ENCODE measurements at places on chromosomes 5 and 9.

GRCh38 chr9:120212153-120212852, 367.7 kb downstream of the CDK5RAP2 start:
- DNase-seq: no peak

DNA sequence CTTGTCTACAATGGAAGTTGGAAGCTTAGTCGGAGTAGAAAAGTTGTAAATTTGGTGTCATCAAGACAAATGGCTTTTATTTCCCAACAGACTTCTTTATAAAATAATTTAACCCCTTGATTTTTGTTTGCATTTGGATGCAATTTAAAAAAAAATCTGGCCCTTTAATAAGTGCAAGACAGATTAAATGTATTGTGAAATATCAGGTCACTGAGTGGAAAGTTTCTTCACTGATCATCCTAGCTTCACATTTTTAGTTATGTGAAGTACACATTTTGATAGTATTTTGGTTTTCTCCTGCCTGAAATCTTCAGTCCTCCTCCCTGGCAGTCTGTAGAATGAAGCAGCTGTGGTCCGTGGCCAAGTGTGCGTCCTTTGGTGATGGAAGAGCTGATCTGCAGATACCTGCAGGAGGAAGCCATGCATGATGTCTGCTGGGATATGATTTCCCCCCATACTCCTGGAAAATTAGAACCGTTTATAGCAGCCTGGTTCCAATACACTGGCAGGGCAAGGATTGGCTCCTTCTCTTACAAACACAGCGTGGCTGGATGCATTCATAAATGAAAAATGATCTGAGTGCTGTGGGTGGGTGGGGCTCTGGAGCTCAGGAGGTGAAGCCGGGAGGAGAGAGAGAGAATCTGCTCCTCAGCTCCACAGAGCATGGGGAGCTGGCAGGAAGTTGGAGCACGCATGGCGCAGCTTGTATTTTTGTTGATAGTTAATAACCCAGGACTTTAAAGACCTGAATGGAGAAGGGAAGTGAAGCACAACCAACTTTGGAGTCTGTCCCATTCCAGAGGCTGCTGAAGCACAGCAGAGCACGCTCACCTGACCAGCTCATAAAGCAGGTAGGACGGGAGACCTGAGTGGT, 238.4 kb downstream of the GOLPH3 start:
- no peak for DNase-seq

DNA sequence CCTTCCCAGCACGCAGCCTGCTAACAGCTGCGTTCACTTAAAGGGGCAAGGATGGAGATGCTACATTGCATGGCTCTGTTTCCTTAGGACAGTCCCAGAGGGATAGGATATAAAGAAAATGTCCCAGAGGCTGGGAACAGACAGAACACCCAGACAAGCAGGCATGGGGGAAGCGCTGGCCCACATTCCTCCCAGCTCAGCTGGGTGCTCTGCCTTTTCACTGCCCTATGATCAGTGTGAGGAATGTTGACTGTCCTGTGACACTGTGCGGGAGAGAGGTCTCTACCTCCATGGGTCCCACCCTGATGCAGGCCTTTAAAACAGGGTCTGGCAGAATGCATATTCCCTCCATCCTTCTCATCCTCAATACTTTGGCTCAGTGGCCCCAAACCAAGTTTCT, 459.4 kb upstream of the DMAC1 start:
- no peak for DNase-seq

DNA sequence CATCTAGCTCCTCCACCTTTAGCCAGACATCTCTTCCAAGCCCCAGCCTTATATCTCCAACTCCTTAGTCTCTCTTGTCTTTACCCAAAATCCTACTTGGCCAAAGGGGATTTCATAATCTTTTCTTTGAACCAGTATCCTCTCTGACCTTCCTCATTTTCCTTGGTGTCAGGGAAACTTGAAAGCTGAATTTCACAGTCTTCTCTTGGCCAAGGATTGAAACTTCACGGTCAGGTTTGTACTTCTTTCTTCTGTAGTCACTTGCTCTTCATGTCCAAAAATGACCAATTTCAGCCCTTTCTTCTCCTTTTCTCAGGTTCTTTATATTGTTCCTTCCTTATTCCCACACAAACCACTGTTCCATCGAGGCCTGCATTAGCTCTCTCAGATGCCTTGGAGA, 473.7 kb upstream of the KLF4 start:
- no peak for DNase-seq

- DNase-seq: no peak
Measured at GRCh38 chr9:133600739-133601138, 8.4 kb downstream of the FAM163B start.

DNA sequence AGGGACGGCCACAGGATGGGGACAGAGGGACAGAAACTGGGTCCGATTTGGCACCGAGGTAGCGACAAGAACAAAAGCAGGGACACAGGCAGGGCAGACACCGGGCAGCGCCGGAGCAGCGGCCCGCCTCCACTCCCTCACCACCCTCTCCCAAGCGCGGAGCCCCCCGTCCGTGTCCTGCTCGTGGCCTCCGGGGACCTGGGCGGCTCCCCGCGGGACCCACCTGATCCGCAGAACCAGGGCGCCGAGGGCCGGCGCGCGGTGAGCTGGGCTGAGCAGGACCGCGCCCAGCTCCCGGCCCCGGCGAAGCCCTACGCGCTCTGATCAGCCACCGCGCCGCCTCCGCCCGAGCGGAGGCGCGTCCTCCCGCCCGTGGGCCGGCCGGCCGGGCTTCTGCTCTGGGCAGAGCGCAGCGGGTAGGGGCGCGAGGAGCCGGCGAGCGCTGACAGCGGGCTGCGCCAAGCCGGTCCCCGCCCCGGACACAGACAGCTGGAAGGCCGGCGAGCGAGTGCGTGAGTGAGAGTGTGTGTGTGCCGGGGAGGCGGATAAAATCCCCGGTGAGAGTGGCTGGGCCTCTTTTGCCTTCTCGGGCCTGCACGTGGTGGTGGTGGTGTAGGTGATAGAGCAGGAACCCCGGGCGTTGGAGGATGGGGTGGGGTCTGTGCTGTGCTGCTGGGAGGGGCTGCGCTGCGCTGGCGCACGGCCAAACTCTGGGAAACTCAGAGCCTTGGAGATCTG, at the start of gene GGTA1:
GGTA1 (minus strand) TSS at position 418 of the 738 bp plus-strand sequence. CDS start 31,922 bp downstream, outside the sequence.
- no peak for DNase-seq

DNA sequence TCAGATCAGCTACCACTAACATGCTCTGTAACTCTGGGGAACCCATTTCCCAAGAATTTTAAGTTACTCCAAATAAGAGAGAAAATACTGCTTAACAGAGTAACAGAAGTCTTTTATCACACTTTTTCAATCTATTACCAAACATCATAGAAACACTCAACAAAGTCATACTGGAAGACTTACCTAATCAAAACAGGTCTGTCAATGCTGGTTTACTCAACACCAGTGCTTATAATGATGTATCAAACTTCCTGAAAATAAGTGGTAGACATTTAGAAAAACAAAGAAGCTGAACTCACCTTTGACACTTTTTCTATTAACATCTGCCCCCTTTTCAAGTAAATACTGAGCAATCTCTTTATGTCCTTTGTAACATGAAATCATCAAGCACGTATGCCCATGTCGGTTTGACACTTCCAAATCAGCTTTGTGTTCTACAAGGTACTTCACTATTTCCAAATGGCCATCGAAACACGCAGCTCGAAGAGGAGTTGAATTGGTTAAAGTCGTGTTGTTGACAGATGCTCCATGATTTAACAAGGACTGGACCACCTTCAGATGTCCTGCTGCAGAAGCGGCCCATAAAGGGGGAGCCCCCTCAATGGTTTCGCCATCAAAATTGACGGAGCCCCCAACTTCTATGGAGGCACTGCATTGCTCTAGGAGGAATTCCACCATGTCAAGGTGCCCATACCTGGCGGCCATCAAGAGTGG, 1.8 kb downstream of the FEM1C start:
- DNase-seq: no peak

DNA sequence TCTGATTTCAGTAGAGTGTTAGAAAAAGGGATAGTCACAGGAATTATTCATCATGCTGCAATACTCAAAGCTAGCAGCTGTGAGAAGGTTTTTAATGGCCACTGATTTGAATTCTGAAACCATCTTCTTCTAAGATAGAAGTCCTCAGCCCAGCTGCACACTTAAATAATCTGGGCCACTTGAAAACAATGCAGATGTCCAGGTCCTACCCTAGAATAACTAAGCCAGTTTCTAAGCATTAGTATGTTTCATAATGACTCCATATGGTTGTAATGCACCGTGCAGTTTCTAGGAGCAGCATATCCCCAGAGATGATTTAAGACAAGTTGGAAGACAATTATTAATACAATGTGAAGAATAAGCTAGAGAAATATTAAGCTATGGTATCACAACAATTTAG, 159.9 kb upstream of the FBXL17 start:
- DNase-seq: no peak

DNA sequence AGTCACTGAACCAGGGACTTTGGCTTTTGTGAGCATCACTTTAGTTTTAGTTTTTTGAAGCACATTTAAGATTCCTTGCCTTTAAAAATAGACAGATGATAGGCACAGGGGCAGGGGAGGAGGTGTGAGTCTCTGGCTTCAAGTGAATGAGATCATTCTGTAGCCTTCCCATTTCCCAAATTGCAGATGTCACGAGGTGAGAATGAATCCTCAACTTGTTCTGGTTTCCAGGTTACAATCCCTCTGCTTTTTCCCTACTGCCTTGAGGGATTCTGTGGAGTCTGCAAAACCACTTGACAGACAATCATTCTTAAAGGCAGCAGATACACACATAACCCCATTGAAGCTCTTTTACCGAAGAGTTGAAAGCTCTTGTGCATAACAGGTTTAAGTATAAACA, 332.4 kb downstream of the DMAC1 start:
- no peak for DNase-seq

- DNase-seq: no peak
Measured at GRCh38 chr5:41885286-41885685, 15.1 kb upstream of the OXCT1 start.

GRCh38 chr9:36093384-36093783, 43.1 kb upstream of the GLIPR2 start:
- no peak for DNase-seq

DNA sequence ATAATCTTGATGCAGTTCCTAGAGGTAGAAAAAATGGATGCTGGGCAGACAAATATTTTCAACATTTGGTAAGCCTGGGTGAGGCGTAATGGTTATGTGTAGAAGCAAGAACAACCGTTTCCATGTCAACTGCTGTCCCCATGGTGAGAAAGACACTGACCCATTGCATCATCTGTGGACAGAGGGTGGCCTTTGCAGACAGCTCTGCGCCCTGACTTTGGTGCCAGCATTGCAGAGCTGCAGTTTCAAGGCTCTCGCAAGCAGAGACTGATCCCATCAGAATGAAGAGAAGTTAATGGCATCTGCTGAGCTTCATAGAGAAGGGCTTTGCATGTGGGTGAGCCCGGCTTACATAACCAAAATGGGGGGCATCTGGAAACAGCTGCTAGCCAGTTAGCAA, 179.0 kb upstream of the ADRA1B start:
- DNase-seq: no peak

DNA sequence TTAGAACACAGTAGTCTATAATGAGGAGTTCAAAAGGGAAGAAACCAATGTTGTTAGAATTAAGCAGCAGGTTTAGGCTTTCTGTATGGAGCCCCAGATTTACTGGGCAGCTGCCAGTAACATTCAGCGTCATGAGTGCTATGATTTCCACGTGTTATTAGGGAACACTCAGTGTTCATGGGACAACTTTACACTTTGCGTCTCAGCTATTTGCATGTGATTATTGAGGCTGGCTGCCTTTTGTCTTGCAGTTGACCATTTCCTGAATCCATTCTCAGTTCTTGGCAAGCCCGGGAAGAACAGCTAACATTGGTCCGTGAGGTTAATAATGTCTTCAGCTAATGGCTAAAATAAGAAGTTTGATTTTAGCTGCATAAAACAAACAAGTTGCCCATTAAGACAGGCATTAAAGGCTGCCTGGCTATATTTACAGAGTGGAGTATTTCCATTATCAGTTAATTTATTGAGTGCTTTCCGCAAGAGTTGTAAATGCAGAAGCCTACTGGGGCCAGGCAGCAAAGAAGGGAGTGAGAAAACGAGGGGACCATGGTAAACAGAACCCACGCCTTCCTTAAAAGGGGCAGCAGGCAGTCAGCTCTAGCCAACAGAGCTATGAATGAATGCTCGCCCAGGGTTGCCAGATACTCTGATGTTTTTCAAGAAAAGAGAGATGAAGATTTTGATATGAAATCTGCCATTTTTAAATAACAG, 120.9 kb downstream of the PIP5K1B start:
- no peak for DNase-seq

GRCh38 chr5:131693894-131694293, 58.9 kb upstream of the RAPGEF6 start:
- no peak for DNase-seq

GRCh38 chr9:95495529-95495928, 21.2 kb downstream of the PTCH1 start:
- no peak for DNase-seq

GRCh38 chr5:161544350-161544765, 2.2 kb downstream of the GABRB2 start:
- DNase-seq: no peak

DNA sequence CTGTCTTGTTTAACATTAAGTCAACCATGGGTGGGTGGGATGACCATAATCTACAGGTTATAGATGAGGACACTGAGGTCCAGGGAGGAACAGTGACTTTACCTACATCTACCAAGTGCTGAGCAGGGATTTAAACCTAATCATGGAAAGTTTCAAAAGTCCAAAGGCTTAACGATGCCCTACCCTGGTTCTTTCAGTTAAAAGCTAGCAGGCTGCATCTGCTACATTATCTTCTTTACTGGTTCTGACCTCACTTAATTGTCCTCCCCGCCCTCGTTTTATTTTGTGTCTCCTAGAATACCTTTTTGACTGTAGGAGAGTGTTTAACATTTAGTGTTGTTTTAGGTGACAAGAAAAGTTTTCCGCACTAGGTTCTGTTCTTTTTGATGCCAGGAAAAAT, 735.2 kb downstream of the TLR4 start:
- DNase-seq: no peak

DNA sequence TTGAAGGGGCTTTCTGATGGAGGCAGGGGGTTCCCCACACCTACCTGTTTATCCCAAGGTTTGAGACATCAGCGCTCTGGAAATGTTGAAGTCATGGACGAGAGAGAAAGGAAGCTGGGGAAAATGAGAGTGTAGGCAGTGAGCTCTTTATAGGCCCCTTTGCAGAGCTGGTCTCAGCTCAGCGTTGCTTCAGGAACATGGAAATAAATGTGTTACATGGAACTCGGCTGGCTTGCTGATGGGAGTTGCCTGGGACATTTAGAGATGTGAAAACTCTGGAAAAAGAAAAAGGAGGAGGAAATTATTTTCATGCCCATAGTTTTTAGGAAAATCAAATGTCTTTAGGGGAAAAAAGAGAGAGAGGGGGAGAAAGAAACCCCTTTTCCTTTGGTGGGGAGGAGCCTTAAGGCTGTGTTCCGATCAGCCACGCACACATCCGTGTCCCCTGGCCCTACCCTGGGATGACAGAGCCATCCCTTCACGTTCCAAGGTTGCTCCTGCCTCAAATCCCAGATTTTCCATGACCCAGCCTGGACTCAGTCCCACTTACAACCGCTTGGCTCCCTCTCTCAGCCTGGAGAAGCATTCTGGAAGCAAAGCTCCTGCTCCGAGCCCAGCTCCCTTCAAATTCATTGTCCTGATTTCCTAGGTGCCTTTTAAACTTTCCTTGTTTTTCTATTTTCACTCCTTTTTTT, 78.3 kb downstream of the COL27A1 start:
- no peak for DNase-seq

Measured in stimulated activated CD8-positive, alpha-beta memory T cell treated with anti-CD3 and anti-CD28 coated beads, Interleukin-4, amount 100 ng/mL, for 4 hours (primary cell).